Stimulated activated CD4-positive, alpha-beta T cell treated with anti-CD3 and anti-CD28 coated beads, Interleukin-1b, Interleukin-23, amount 100 ng/mL, for 1 hour (primary cell): ENCODE measurements at places on chromosomes 6 and 20.

DNA sequence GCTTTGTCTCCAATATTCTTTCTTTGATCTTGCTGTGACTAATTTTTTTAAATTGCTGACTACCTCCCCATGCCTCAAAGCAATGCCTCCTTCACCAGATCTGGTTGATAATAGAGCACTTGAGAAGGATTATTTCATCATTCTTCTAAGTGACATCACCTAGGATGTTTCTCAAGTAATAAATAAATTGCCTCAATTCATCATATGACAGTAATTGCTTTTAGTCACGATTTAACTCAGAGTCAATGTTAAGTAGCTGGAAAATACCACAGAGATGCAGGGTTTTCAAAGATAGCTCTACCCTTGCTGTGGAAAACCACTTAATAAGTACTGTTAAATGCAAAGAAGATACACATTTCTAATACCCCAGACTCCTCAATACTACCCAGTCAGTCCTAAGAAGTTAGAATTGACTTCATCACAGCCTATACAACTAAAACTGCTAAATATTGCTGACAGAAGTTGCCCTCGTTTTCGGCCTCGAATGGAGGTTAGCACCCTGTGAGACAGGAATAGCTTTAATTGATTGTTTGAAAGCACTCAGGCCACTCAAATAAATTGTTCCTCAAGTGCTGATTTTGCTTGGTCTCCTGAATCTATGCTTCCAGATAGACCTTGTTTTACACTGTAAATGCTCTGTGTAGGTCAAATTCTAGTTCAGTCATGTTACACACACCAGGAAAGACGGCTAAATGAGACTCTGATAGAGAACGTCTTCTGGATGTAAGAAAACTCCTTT is 640.6 kb upstream of the CHD6 start:
- no peak for DNase-seq

DNA sequence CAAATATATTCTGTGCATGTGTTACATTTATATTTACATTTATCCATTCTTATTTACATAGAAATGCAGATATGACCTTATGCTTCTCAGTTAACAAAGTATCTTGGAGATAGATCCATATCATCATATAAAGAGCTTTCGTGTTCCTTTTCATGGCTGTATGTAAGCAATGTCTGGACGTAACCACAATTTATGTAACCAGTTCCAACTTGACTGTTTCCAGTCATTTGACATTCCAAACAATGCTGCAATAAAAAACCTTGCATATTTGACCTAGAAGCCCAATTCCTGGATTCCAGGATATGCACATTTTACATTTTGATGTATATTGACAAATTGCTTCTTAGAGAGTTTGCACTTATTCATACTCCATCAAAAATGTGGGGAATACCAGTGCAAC is 113.7 kb upstream of the F13A1 start:
- no peak for DNase-seq

DNA sequence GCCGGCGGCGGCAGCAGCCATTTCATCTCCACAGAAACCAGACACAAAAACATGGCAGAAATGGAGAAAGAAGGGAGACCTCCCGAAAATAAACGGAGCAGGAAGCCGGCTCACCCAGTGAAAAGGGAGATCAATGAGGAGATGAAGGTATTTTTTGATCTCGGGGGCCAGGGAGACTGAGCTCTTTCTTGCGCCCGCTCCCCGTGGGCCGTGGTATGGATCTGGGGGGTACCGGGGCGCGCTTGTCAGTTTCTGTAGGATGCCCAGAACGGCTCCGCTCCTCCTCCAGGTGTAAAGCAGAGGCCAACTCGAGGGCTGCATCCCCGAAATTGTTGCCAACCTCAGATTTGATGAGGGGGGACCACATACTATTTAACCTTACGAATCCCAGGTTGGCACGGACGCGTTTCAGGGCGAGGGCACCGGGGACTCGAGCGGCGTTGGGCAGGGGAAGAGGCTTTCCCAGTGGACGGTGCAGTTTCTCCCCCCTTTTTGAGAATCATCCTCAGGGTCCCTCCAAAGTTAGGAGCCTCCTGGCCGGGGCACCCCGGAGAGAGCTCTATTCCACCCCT is 735 bp downstream of the SOBP start:
- no peak for DNase-seq

DNA sequence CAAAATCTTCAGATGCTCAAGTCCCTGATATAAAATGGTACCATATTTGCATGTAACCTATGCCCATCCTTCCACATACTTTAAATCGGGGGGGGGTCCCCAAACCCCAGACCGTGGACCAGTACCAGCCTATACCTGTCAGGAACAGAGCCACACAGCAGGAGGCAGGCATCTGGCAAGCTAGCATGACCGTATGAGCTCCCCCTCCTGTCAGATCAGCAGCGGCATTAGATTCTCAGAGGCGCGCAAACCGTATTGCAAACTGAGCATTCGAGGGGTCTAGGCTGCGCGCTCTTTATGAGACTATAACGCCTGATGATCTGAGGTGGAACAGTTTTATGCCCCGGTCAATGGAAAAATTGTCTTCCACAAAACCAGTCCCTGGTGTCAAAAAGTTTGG is 30.7 kb downstream of the FGD2 start:
- no peak for DNase-seq

GRCh38 chr6:36297511-36297910 is 27.7 kb downstream of the PNPLA1 start:
- DNase-seq: no peak

- no peak for DNase-seq
Observed at GRCh38 chr20:46365487-46366220, 40.8 kb downstream of the ELMO2 start.
